ENCODE measurements at places on chromosomes 7 and 10.

- peak; percentile 8 for DNase-seq
Observed at GRCh38 chr7:114085592-114086501, 167.0 kb upstream of the PPP1R3A start.

DNA sequence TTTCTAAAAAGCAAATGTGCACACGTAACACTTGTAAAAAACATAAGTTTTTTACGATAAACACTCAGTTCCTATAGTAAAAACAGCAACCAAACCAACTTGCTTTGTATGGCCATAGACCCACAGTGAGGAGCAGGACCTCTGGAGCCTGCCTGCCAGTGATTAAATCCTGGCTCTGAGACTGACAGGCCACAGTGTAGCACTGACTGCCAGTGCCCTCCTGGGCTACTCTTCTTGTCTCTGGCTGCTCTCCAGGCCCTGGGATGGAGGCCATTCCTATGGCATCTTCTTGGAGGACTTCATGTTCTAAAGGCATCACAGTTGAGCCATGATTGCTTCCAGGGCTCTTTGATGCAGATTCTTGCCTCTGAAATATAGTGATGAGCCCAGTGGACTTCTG is 22.7 kb upstream of the TMEM254 start:
- DNase-seq = no peak

- DNase-seq = no peak
Observed at GRCh38 chr10:43214071-43214955, 52.6 kb downstream of the RASGEF1A start.

DNA sequence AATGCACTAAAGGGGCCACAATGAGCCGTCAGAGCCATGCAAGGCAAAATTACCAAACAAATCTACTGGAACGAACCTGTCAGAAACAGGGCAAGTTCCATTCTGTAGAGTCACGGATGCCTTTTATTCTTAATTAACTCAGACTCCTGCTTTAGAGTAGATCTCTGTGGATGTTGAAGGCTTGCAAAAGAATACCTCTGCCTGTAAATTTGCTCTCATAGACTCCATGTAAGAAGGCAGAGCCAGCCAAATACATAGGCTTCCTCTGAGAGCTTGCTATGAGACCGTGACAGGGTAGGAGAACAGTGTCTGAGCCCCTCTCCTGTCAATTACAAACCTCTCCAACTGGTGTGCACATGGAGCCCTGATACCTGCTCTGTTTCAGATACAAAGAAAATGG is 787.9 kb upstream of the POM121L12 start:
- DNase-seq = no peak

- no peak for DNase-seq
Observed at GRCh38 chr10:119316729-119317097, 109.3 kb downstream of the GRK5 start.
